ENCODE measurements at places on chromosomes 3 and 15. TPM values are rescaled to one million over a fixed set of nuclear protein-coding genes. Genes with fewer than 3 reads are reported as not detected.

DNA sequence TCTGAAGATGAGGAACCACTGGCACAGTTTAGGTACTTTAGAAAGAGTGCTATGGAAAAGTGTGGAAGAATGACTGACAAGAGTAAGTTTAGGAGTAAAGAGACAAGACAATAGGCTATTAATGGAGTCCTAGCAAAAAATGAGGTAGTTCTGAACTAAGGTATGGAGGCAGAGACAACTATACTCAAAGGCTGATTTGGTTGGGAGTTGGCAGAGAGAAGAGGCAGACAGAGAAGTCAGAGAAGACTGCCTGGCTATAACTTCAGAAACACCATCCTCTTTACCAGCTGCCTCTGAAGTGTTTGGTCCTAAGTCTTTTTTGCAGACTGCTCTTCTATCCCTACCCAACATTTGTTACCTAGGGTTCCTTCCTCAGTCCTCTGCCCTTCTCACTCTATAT, 19.2 kb downstream of the DYNC1LI1 start:
- DNase-seq = no peak

GRCh38 chr3:114404590-114404989, 110.8 kb downstream of the TIGIT start:
- peak; percentile 49 for DNase-seq

DNA sequence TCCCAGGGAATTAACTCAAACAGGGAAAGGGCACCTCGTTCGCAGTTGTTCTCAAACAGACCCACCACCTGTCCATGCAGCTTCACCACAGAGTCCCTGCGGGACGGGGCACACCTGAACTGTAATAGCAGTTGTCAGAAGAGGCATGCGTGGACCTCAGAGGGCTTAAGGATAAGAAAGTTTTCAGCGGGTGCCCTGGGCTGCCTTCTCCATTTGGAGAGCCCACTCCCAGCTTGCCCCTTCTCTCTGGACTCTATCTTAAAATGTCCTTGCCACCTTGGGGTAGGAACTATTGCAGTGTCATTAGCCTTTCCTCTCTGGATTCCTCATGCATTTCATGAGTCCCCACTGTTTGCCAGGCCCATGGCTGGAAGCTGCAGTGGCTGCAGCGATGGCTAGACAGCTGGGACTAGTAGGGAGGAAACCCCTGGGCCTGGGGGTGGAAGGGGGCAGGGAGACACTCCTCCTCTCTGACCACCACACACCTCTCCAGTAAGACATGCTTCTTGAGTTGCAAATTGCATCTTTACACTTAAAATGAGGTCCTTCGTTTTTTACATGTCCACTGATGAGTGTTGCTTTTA, 33.5 kb downstream of the PDIA5 start:
- DNase-seq = no peak

DNA sequence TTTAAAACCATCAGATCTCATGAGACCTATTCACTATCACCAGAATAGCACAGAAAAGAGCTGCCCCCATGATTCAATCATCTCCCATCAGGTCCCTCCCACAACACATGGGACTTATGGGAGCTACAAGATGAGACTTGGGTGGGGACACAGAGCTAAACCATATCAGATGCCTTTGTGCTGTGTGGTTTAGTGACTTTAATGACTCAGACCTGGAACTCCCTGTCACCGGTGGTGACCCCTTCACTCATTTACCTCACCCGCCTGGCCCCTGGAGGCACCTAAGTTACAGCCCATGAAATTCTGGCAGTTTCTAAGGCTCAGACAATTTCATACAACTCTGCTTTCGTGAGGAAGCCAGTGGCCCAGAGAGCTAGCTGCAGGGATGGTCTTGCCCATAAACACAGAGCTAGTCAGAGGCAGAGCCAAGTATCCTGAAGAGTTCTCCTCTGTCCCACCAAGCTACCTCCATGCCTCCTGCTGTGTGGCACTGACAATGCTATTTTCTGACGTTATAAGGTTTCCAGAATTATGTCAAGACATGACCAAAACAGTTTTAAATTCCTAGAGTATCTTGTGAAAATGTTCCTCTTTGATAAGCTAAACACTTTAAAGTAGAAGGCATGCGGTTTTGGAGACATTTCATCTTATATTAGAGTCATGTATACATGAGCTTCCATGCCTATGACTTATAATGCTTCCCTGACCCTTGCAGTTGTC, 231.1 kb upstream of the IL12A start:
- peak; percentile 50 for DNase-seq

DNA sequence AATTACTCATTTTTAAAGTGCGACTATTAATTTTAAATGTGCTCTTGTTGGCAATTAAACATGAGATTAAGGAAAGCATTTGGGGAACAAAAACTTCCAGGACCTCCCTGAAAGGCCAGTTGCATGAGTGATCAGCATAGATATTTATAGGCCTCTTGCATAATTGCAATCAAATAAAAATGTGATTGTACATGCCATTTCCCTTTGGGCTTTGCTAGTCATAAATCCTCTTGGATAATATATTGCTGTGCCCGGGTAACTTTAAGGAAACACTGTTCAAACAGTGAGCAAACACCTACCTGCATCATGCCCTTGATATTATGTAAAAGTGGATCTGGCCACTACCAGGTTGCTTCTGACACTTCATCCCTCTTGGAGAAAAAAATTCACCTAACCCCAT, 239.1 kb downstream of the MCTP2 start:
- no peak for DNase-seq

DNA sequence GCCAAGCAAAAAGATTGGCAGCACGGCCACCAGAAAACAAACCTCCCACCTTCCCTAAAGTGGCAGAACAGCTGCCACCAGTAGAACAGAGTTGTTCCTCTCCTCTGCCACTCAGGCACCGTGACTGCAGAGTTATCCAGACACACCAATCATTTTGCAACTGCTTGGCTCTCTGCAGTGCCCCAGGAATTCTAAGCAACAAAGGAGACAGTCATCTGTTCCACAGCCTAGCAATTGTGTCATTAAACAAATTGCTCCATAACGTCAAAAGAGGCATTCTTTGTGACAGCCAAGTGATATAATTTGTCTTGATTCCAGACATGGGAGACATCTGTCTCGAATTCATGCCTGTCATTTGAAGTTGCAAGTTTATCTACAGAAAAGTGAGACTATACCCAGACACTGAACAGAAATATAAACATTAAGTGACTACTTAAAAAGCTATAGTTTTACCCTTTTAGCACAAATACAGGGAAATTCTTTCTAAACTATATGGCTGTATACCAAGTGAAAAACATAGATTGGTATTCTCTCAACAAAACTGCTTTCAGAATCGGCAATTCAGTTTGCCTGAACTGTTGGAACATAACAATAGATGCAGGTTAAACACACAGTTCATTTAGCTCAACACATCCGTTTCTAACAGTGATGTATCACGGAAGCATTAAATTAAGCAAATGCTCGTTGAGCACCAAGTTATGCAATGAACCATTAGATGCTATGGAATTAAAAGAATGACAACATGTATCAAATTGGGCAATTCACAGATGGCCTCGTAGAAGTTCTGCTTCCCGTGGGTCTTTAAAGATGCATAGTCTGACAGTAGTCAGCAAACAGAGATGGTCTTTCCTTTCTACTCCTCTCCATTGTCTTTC, 281.3 kb downstream of the FGF12 start:
- DNase-seq = no peak

DNA sequence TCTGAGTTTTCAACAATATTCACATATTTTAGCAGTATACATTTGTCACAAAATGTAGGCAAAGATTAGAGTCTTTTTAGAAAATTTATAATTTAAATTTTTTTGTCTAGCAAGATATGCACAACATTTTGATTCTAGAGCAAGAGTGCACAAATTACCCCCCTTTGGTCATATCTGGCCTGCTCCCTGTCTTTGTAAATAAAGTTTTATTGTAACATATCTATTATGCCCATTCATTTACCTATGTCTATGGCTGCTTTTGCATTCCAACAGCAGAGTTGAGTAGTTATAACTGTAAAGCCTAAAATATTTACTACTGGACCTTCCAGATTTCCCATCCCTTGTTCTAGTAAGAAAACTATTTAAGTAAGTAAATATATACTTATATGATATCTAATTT, 430.7 kb downstream of the EDEM1 start:
- DNase-seq = no peak

DNA sequence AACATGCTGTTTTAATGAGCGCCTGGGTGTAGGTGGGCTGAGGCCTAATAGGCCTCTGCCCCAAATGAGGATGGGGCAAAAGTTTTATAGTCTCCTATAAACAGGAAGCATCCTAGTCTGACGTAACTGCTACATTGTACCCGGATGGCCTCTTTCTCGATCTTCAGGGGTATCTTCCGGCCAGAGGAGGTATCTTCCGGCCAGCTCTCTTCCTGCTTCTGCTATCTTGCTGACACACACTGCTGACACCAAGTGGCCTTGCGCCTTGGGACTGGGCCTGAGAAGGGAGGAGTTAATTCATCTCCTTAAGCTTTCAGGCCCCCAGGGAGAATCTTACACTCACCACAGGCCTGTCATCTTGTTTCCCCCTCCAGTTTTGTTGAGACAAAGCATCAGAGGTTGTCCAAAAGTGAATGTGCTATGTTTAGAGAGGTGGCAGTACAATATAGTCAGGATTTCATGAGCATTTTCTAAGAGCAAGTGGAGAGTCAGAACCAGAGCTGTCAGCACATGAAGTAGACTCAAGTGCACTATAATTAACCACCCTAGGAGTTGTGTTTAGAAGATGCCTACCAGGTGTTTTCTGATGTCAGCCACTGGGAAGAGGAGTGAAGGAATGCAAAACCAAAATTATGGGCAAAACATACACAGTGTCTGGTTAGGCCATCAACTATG, 15.6 kb upstream of the IGSF10 start:
- DNase-seq = no peak

DNA sequence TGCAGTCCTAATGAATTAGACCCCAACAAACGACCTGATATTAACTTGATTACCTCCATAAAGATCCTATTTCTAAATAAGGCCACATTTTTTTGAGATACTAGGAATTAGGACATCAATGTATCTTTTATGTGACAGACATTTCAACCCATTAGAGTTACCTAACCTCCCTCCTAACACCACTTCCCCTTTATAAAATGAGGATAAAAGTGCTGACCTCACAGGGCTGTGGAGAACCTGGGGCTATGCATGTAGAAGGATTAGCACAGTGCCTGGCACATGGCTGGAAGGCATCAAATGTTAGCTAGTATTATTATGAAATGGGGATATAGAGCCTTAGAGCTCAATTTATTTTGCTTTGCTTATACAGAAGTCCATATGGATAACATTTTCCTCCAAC, 53.5 kb upstream of the LRRN1 start:
- DNase-seq = no peak

DNA sequence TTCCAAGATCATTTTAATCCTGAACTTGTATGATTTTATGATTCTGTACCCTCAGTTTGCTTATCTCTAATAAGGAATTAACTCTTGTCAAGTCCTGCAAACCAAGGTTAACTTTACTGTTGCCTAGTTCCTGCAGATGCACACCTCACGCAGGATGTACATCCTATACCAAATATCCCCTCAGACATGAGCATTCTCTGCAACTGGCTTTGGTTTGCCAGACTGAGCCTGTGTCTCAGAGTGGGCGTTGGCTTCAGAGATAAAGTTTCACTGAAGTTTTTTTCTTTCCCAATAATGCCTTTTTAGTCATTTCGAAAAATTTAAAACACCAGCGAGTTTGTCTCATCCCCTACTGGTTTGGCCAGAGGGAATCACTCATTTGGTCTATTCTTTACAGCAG, 173.9 kb downstream of the NR2F2 start:
- no peak for DNase-seq

- DNase-seq = peak; percentile 51
These were observed 20.4 kb downstream of the UACA start for GRCh38 chr15:70742928-70743327.

DNA sequence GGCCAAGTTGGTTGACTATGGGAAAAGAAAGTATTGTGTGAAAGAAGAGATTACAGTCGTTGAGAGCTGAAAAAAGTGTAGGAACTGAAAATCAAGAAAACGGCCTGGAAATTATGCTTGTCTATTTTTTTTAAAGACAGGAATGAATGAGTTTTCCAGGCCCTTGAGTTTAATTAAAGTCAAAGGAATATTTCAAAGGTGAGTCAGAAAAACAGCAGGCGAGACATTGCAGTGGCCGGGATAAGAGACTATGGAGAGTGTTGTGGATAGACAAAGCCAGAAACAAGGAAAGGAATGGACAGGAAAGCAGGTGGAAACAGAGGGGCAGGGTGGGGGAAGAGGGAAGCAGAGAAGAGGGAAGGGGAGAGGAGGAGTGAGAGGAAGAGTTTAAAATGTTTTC, 275.1 kb upstream of the LRTM1 start:
- DNase-seq = peak; percentile 64

DNA sequence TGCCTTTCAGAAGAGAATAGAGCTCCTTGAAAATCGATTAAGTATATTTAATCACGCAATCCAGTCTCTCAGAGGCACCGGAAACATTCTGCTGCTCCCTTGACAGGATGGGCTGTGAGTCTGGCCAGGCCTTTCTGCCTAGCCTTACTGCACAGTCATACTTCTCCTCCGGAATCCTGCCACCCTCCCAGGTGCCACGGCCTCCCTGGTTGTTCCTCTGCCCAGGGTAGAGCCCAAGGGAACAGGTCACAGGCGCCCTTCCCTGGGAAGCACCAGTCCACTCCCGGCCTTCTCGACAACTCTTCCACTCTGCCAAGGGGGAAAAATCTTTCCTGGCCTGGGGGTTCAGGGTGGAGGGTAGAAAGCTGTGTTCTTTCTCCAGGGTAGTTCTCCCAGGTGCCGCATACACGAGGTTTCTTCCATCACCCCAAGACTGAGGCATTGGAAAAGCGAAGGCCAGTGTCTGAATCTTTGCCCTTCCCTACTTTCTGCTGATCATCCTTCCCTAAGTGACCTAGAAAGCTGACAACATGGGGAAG, 17.4 kb upstream of the SYNM start:
- no peak for DNase-seq

DNA sequence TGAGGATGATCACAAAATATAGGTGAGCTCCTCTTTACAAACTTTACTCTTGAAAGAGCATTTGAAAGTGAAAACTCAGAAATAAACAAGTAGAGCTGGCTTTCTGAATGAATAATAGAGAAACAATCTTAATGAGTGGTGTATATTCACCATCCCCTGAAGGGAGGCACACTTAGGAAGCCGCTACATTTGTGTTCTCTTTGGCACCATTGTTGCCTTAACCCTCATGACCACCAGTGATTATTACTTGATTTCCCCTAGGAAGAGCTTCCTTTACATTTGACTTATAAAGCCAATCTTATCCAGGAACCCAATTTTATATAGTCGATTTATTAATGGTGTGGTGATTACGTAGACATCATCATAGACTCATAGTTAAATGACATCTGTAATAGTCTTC, 883.9 kb downstream of the TBL1XR1 start:
- no peak for DNase-seq

GRCh38 chr3:183854318-183855035, 29.1 kb upstream of the MAP6D1 start:
- no peak for DNase-seq

DNA sequence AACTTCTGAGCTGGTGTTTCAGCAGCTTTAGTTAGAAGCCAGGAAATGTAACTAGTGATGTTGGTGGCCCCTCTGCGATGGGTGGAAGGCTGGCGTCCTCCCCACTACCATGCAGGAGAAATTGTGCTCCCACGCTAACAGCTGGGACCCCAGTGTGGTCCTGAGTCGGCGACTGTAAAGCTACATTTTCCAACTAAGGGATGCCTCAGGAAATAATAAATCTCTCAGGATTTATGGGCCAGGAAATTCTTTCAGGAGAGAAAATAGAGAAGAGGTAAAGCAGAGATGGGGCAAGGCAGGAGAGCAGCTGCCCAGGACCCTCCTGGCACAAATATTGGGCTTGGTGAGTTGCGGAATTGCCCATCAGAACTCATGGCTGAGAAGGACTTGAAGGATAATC, 186.9 kb downstream of the OPA1 start:
- no peak for DNase-seq

Gene CALML4
- 1.7 TPM for total RNA-seq

Gene MFGE8
- total RNA-seq = 168 TPM

Gene LSAMP
- 0.64 TPM for total RNA-seq
